Right renal pelvis (tissue), 4 donors: ENCODE measurements at places on chromosomes 5 and 9.

DNA sequence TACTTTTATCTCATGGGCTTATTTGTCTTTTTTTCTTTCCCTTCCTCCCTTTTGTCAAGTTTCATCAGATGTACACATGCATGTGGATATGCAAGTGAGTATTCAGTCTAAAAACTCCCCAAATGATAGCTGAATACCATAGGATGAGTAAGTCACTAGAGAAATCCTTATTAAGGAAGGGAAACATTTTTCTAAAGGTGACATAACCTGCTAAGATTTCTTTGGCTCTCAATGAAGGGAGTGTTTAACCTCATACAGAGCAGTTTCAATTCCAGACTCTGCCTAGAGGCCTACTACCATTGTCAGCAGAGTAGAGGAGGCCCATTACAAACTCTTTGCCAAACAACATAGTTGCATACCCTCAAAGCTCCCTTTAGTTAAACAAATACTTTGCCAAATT lies 192.4 kb downstream of the ARHGEF28 start:
- no peak for DNase-seq

DNA sequence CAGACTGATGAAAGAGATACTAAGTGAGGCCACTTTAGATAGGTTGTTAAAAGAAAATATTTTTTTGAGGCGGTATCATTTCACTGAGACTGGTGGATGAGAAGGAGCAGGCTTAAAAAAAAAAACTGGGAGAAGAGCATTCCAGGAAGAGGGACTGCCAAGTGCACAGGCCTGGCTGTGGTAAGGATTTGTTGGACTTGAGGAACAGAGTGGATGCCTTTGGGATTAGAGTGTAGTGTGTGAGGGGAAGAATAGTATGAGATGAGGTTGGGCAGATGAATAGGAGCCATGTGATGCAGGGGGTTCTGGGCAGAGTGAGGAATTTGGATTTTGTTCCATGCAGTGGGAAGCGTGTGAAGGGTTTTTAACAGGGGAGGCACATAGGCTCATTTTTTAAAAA lies 57.9 kb downstream of the PBX3 start:
- no peak for DNase-seq

DNA sequence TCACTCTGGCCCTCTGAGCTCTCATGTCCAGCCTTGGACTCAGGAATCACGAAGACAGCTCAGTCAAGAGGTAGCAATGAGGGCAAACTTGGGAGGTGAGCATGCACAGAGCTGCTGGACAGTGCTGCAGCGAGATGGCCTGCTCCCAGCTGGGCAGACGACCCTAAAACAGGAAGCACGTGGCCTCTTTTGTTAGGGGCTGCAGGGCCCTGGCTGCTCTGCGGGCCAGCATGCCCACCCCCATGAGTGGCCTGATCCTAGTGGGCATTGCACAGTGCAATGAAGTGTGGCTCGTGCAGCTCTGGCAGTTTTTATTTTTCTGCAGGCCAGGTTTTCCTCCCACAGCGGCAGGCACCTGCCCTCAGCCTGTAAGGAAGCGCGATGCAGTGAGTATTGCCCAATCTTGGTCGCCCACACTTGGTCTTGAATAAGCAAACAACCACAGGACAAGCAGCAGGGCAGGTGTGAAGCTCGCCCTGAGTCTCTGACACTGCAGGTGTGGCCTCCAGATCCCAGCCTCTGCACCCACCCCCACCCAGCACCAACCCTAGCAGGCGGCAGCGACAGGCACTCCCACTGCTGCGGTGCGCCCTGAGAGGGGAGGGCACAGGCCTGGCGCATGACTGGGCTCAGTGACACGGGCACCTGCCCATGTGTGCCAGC lies 60.8 kb downstream of the SEMA4D start:
- DNase-seq = no peak

GRCh38 chr5:176577312-176578176 lies 28.4 kb downstream of the CDHR2 start:
- no peak for DNase-seq

GRCh38 chr5:180290568-180291233 lies 1.2 kb downstream of the MAPK9 start:
- no peak for DNase-seq

DNA sequence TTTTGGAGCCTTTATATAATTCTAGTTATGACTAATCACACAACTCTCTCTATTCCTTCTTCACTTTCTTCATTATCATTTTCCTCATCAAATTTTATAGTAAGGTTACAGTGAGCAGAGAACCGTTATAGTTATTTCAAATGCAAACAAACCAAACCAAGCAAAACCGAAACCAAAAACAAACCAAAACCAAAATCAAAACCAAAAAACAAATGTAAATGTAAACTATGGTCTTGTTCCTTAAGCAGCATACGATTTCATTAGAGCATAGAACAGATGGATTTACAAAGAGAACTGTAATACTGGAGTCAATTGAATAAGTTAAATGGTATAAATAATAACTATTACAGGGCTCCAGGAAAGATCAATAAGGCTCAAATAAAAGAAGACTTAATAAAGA lies 447.1 kb downstream of the LRRC70 start:
- no peak for DNase-seq

- DNase-seq = no peak
These were observed 92.7 kb downstream of the DAB2IP start for GRCh38 chr9:121744002-121744686.

- DNase-seq = no peak
These were observed 70.5 kb upstream of the LRRTM2 start for GRCh38 chr5:138945421-138946240.

GRCh38 chr5:32840606-32841005 lies 129.5 kb downstream of the NPR3 start:
- no peak for DNase-seq

DNA sequence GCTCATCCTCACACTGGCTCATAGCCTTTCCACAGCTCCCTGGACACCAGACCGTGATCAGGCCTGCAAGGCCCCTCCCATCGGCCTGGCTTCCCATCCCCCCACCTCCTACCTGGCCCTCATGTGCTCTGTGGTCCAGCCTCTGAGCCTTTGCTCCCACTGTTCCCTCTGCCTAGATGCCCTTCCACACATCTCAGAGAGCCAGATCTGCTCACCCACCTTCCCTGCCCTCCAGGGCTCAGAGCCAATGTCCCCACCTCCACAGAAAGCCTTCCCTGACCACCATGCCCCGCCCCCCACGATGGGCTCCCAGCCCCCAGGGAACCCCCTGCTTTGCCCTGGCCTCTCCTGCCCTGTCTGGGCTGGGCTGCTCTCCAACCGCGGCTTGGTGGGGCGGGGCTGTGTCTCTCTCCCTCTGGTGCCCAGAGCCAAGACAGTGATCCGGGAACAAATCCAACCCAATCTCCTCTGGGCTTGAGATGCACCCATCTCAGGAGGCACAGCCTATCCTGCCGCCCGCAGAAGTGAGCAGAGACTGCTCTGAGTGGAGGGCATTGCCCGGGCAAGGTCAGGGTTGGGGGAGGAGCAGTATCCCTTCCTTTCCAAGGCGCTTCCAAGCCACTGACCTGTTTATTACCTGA lies 1.6 kb downstream of the NINJ1 start:
- no peak for DNase-seq

- DNase-seq = no peak
These were observed 265.7 kb upstream of the PANK3 start for GRCh38 chr5:168844922-168845296.

DNA sequence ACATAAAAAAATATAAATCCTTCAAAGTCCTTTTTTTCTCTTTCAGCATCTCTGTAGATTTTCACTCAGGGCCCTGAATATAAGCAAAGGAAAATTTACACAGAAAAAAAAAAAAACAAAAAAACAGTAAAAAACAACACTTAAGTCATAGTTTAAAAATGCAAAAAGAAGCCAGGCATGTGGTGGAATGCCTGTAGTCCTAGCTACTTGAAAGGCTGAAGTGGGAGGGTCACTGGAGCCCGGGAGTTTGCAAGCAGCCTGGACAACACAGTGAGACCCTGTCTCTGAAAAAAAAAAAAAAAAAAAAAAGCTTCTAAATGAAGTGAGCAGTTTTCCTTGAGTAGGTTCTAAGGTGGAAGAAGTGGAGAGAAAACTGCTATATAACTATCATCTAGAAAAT lies 55.0 kb upstream of the BNC2 start:
- no peak for DNase-seq

DNA sequence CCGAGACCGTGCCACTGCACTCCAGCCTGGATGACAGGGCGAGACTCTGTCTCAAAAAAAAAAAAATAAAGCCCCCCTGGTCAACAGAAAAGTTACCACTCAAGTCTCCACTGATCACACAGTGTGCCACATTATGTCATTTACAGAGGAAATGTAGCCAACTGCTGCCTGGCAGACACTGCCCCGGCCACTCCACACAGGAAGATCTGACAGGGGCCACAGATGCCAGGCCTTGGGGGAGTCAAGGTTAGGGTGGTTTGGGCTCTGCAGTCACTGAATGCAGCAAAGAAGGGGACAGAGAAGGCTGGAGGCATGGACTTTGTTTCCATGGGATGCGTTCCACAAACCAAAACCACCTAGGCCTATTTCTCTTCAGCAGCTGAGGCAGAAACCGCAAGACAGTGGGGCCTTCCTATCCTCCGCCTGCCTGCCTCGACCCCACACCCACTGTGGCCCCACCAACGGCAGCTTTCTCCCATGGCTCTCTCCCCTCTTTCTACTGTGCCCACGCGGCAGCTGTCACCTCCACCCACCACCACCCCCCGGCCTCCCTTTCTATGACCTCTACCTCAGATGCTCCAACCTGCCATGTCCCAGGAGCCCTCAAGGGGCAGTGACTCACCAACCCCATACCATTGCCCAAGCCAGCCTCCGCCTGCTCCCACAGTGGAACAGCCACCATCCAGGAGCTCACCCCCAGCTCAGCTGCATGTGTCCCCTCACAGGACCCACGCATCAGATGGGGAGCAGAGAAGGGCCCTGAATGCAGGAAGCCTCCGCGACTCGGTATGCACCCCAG lies 12.4 kb downstream of the IPPK start:
- no peak for DNase-seq

- no peak for DNase-seq
These were observed 20.4 kb downstream of the S1PR3 start for GRCh38 chr9:89011683-89012082.

- no peak for DNase-seq
These were observed 47.9 kb upstream of the PPP2CA start for GRCh38 chr5:134273642-134274395.

- DNase-seq = no peak
These were observed 48.9 kb downstream of the PKD2L2 start for GRCh38 chr5:137937994-137938750.

DNA sequence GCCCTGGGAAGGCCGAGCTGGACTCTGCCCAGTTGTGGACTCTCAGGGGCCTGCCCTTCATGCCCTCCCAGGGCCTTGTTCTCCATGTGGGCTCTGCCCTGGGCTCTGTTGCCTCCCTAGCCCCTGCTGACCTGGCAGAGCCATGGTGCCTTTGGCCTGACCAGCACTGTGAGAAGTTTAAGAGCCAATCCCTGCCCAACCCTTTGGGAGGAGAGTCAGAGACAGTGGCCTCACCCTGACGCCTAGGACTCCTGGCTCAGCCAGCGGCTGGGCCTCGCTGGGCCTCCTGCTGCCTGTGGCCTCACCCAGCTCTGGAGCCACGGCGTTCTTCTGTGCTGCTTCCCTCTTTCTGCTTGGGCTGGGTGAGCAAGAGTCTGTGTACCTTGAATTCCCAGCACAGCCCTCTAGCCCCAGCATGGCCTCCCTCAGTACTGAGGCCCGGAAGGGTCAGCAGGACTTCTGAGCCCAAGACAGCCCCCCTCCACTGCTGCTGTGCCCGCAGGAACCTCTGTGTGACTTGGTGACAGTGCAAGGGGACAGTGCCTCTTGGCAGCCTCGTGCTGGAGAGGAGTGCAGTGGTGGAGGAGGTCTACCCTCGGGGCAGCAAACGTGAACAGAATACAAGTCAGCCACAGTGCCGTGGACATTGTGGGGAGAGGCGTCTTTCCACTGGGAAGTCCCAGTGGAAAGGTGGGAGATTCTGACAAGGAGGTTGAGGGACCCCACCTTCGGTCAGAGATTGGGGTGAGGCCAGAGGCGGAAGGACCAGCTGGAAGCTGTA lies 97.4 kb downstream of the CACNA1B start:
- DNase-seq = no peak

GRCh38 chr9:122058051-122058450 lies 35.1 kb downstream of the TTLL11 start:
- no peak for DNase-seq

- no peak for DNase-seq
These were observed 85.8 kb downstream of the FBXO38 start for GRCh38 chr5:148469501-148469935.

DNA sequence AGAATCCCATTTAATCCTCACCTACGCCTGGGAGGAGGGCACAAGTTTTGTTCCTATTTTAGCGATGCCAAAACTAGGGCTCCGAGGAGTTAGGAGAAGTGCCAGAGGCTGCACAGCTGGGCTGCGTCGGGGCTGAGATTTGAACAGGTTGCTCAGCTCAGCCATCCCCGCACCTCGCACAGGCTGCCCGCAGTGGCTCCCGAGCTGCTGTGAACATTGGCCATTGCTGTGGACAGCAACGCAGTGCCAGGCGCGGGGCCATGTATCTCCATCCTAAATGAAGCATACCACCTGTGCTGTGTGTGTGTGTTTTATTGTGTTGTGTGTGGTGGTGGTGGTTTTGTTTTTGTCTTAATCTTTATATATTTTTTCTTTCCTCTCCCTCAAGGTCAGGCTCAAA lies 52.0 kb downstream of the AK8 start:
- no peak for DNase-seq

- DNase-seq = no peak
These were observed 1339.7 kb upstream of the CDH6 start for GRCh38 chr5:29853711-29854220.

- DNase-seq = no peak
These were observed 136.6 kb upstream of the SMIM23 start for GRCh38 chr5:171649075-171649401.

DNA sequence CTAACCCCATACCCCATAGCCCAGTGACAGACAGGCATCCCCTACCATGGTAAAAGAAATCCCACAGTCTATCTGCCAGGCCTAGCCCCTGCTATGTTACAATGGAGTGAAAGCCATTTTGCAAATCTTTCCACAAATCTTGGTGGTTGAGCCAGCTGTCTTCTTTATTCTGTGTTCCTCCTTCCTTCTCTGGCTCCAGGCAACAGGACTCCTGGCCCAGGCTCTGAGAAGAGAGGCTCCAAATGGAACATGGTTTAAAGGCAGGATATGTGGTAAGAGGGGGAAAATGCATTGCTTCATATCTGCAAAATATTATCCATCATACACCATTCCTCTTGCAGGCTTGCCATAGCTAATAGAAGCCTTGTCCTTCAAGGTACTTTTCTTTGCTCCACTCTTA lies 25.2 kb downstream of the FGF1 start:
- DNase-seq = no peak
